Stimulated activated CD4-positive, alpha-beta T cell treated with anti-CD3 and anti-CD28 coated beads, Interleukin-4, amount 100 ng/mL, for 4 hours (primary cell): ENCODE measurements at places on chromosomes 16 and 17.

- DNase-seq, result no peak
Measured at GRCh38 chr16:68450741-68451255, 2.5 kb upstream of the SMPD3 start.

DNA sequence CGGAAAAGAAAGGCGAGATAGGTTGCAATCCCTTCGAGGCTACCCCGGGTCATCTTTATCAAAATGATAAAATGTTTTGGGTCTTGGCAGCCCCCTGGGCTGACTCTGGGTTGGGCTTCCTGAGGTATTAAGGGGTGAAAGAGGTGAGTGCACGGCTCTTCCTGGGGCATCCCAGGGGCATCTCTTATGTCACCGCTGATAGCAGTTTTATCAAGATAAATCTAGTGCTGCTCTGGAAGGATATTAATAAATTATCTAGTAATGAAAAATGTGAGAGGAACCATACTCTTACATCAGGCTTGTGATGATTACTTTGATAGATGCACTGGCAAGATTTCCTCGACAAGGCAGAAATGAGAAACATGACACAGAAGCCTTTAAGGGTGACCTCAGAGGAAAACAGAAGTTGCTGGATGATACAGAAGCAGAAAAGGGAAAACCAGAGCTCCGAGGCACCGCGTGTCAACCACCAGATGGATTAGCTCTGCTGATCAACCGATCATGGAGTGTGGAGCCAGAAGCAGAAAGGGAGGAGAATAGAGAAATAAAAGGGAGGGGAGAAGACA, 491.3 kb downstream of the TMEM114 start:
- DNase-seq, result no peak

GRCh38 chr16:57906382-57907316, 64.3 kb downstream of the CNGB1 start:
- DNase-seq, result peak; percentile 6

- DNase-seq, result no peak
Measured at GRCh38 chr16:4317532-4318450, 1.9 kb downstream of the GLIS2 start.

- DNase-seq, result no peak
Measured at GRCh38 chr16:88003316-88003715, 52.1 kb downstream of the BANP start.

- no peak for DNase-seq
Measured at GRCh38 chr17:44214896-44215295, 4.6 kb downstream of the UBTF start.
